Mucosa of gallbladder (tissue), 1 donor: ENCODE measurements at places on chromosomes 11 and 22. TPM values are rescaled to one million over a fixed set of nuclear protein-coding genes. Genes with fewer than 3 reads are reported as not detected.

GRCh38 chr11:68891351-68891948 lies 12.2 kb downstream of the MRPL21 start:
- DNase-seq, result no peak

GRCh38 chr11:36386411-36386810 lies 90.3 kb downstream of the PRR5L start:
- DNase-seq, result no peak

DNA sequence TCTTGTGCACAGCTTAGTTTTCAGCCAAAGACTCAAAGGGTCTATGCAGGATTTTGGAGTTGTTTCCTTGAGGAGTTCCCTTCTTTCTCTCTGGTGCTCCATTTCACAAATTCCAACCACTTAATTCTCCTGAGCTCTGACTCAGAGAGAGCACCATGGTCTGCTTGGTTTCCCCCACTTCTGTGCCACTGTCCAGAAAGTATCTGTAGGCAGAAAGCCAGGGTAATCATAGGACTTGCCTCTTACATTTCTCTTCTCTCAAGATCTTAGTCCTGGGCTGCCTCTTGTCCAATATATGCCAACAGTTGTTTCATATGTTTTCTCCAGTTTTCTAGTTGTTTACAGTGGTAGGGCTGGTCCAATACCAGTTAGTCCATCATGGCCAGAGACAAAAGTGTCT lies 6.4 kb upstream of the MRGPRD start:
- DNase-seq, result no peak

- DNase-seq, result peak; percentile 13
These were observed 23.9 kb downstream of the GLB1L2 start for GRCh38 chr11:134355656-134356055.

DNA sequence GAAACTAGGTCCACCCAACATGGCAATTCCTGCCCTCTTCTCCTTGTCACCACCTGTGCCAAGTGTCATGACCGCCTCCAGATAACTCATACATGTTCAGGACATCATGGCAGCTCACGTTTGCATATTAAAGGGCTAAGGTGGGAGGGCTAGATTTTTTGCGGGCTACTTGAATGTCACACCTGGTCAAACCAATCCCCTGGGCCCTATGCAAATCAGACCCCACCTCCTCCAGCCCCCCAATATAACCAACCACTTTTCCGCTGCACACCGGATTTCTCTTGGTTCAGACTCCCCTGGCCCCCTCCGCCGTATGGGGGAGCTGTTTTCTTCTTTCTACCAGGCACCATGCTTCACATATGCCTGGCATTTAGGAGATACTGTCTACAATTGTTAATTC lies 12.6 kb downstream of the UPB1 start:
- DNase-seq, result no peak

RAG2 gene
- not detected for total RNA-seq

SPI1 gene
- 35.3 TPM for total RNA-seq

RFPL1 gene
- not detected for total RNA-seq

DNA sequence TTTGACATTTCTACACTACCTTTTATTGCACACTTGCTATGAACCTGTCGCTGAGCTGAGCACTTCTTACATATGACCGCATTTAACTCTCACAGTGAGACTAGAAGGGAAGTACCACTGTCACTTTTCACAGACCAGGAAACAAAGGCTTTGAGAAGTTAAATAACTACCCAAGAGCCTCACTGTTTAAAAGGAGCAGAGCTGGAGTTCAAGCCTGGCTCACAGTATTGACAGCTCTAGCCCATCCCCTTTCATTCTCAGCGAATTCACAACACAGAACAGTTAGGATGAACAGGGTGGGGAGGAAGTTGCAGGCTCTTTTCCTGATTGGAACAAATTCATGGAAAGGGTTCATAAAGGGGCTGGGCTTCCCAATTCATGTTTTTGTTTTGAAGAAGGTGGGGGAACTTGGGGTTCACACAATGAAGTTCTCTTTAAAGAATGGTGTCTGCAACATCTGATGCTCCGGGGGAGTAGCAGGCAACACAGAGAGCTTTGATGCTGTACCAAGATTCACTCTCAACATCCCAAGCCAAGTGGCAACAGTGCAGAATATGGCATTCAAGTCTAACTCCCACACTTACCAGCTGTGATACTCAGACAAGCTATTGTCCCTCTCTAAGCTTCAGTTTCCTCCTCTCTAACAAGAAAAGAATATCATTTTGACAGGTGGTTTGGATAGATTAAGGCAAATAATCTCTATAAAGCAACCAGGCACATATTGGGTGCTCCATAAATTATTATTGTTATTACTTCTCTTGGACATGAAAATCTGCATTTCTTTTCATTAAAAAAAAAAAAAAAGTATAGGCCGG lies 17.2 kb downstream of the SCGB1A1 start:
- DNase-seq, result no peak

GRCh38 chr11:48066881-48067800 lies 86.8 kb downstream of the PTPRJ start:
- DNase-seq, result no peak

GRCh38 chr11:72818971-72819370 lies 4.8 kb downstream of the ATG16L2 start:
- DNase-seq, result no peak

SYT9 gene
- total RNA-seq, result 2.1 TPM

OR56B4 gene
- not detected for total RNA-seq

DNA sequence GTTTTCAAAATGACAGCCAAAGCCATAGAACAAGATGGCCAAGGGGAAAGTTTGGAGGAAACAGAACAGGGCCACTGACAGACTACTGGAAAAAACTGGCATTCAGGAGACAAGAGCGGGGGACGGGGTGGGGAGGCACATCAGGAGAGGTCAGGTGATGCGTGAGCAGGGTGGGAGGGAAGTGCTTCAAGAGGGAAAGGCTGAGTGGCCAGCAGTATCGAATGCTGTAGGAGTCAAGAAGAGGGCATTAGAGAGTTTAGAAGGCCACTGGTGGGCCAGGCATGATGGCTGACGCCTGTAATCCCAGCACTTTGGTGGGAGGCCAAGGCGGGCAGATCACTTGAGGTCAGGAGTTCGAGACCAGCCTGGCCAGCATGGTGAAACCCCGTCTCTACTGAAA lies 8.2 kb downstream of the GTPBP1 start:
- no peak for DNase-seq

GRCh38 chr11:113839842-113840241 lies 35.5 kb downstream of the USP28 start:
- DNase-seq, result no peak

DNA sequence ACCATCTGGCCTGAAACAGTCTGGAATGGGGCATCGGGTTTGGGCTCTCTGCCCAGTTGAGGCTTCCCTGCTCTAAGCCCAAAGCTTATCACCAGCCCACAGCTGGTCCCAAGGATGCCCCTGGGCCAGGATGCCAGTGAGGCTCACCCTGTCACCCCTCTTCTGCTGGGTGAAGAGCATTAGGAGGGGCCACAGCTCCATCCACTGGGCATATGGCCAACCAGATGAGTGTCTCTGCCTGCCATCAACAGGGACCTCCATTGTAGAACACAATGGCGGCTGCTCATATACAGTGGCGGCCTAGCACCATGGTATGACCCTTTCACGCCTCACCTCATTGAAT lies 5.6 kb downstream of the CHST1 start:
- DNase-seq, result no peak

DNA sequence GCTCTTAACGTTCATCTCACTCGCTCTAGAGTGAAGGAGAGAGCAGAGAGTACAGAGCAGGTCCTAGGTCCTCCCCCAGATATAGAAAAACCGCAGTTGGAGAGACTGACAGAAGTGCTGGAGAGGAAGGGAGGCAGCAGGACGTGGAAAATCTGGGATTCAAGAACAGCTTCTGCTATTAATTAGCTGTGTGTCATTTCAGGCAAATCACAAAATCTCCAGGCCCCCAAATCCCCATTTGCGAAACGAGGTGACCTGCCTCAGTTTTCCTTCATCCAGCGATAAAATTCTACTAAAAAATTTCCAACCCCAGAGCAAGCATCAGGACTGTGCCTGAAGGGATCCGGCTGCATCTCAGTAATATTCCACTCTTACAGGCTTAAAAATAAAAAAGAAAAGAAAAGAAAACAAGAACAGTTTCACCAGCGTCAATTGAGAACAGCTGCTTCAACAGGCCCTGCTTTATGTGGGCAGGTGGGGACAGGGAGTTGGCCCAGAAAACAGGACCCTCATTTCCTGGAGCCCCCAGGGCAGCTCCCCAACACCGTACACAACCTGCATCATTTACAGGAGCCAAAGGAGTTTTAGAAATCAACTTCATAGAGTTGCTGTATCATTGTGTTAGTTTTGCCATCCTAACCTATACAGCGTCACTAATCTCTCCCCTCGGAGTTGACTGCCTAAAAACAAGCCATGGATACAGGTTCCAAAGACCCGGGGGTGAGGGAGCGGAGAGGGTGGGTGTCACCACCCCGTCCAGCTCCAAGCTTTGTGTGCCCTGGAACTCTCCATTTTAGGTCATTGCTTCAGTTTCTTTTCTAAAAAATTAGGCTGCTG lies 2.3 kb upstream of the MALAT1 start:
- DNase-seq, result no peak

GRCh38 chr11:67698247-67698646 lies 23.8 kb upstream of the ALDH3B2 start:
- no peak for DNase-seq

SLC35E4 gene
- 4.6 TPM for total RNA-seq

DNA sequence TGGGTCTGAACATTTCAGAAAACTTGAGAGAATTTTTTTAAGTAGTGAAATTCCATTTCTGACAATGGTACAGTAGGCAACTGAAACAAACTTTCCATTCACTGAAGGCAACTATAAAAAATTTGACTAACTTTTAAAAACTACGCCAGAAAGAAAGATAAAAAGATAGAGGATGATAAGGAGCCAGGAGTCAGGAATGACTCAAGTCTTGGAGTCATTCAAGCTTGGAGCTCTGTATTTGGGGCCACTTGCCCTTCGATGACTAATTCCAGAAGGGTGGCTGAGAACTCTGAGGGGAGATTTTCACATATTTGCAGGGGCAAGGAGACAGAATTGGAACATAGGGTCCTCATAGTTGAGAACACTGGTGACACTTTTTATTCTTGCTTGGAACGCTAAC lies 1083.2 kb upstream of the CNTN5 start:
- DNase-seq, result no peak

NPAS4 gene
- total RNA-seq, result 1.5 TPM

IL10RA gene
- 29.3 TPM for total RNA-seq

DNA sequence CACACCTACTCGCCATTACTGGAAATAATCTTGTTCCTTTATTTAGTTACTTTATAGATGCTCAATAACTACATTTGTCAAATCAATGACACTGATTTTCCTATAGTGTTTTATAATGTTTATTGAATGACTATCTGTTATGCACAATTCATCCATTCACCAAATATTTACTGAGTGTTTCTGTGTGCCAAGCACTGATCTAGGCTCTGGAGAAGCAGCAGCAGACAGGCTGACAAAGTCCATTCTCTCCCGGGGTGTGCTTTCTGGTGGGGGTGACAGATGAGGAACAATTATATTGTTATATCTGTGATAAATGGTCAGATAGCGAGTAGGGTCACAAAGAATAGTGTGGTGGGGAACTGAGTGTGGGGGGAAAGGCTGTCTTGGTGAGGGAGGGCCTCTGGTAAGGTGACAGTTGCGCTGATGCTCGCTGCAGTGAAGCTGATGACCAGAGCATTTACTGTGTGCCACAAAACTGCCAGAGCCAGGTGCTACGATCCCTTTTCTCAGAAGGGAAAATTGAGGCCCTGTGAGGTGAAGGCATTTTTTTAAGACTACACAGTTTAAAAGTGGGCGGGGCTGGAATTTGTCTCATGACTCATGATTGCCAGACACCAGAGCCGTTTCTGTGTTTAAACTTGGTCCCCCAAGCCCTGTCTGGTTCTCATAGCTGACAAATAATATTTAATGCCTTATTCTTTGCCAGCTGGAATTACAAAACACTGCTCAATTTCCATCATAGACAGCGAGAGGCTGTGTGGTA lies 10.2 kb downstream of the PACS1 start:
- DNase-seq, result peak; percentile 52

DNA sequence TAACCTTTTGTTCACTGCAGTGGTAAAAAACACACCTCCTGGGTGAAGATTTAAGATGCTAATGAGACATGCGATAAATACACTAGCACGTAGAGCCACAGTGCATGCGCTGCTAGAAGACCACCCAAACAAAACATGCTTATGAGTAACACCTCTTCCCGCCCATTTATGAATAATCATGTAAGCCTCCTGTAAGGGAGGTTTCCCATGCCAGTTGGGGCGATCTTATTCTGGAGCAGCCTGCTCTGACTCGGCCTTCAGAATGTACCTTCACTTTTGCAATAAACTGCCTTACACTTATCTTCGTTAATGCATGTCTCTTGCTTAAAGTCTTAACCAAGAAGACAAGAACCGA lies 18.1 kb upstream of the SCARF2 start:
- no peak for DNase-seq

KCNQ1 gene
- 96.4 TPM for total RNA-seq

GRCh38 chr22:23302171-23303002 lies 122.1 kb downstream of the BCR start:
- DNase-seq, result no peak

APOBEC3H gene
- total RNA-seq, result 1.4 TPM

ELP4 gene
- 14.4 TPM for total RNA-seq

ADM2 gene
- total RNA-seq, result 5.1 TPM

DNA sequence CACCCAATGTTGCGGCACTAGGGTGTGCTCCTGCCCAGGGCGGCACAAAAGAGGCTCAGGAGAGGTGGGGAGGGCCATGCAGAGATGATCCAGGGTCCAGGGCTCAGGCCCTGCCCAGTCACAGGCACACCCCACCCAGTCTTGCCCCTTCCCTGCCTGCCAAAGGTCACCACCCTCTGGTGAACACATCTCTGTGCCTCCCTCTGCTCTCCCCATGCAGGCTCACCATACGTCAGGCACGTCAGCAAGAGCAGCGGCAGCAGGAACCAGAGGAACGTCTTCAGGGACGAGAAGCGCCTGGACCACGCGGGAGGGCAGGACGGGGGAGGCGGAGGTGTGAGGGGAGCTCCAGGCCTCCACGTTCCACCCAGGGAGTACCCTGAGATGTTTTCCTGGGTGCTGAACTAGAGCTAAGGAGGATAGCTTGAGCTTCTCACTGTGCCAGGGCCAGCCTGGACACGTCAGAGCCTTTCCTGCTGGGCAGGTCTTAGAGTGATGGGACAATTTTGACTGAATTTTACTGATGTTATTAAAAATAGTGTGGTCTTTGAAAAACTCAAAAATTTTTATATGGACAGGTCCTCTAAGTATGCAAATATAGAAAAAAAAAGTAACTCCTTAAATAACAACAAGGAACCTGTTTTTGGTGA lies 7.2 kb downstream of the SUN2 start:
- no peak for DNase-seq

DNA sequence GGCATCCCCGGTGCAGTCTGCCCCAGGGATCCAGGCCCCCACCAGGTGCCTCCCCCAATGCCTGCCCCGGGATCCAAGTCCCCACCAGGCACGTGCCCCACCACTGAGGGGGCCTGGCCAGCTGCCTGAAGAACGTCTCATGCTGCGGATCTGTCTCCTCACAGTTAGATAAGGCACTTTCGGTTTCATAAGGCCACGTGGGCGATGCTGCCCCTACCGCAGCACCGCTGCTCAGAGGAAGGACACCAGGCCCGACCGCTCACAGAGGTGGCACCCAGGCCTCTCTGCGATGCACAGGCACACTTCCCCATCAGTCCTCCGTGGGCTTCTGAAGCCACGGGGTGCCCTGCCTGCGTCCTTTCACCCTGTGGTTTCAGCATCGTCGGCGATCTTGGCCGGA lies 68.1 kb upstream of the BID start:
- DNase-seq, result peak; percentile 31

GRCh38 chr11:32562839-32563599 lies 20.6 kb upstream of the EIF3M start:
- no peak for DNase-seq

- no peak for DNase-seq
These were observed 422 bp downstream of the GLB1L2 start for GRCh38 chr11:134332189-134332631.

- no peak for DNase-seq
These were observed 80.1 kb downstream of the CDKN1C start for GRCh38 chr11:2805388-2806056.

KRTAP5-2 gene
- 0.26 TPM for total RNA-seq
